Stimulated activated CD8-positive, alpha-beta memory T cell treated with anti-CD3 and anti-CD28 coated beads, Interleukin-4, amount 100 ng/mL, for 4 hours (primary cell): ENCODE measurements at places on chromosomes 1 and 21.

DNA sequence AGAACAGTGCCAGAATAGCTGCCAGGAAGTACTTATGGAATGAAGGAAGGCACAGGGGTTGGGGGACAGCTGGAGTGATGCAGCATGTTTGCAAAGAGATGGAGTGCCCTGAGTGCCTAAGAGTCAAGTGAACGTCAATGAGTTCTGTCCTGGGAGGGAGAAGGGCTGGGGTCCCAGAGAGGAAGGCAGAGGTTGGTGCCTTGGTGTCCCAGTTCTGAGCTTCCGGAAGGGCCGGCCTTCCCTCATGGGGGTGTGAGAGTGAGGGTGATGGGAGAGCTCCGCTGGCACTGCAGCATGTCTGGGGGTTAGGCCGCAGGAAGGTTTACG is 17.6 kb downstream of the NES start:
- DNase-seq: no peak

DNA sequence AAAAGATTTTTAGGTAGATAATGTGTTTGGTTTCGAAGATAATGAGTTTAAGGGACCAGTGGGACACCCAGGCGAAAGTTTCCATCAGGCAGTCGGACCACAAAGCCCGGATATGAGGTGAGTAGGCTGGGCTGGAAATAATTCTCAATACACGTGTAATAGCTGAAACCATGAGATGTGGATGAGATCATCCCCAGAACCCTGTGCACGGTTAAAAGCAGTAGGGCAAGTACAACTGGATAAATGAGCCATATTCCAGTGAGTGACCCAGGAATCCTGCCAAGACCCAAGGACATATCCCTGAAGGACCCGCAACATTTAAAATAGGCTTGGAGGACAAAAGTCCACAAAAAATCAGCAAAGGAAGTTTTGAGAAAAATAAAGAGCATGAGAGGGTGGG is 21.5 kb upstream of the NHLH2 start:
- no peak for DNase-seq

- no peak for DNase-seq
These were observed 247.6 kb downstream of the MRPL39 start for GRCh38 chr21:25359724-25360123.

DNA sequence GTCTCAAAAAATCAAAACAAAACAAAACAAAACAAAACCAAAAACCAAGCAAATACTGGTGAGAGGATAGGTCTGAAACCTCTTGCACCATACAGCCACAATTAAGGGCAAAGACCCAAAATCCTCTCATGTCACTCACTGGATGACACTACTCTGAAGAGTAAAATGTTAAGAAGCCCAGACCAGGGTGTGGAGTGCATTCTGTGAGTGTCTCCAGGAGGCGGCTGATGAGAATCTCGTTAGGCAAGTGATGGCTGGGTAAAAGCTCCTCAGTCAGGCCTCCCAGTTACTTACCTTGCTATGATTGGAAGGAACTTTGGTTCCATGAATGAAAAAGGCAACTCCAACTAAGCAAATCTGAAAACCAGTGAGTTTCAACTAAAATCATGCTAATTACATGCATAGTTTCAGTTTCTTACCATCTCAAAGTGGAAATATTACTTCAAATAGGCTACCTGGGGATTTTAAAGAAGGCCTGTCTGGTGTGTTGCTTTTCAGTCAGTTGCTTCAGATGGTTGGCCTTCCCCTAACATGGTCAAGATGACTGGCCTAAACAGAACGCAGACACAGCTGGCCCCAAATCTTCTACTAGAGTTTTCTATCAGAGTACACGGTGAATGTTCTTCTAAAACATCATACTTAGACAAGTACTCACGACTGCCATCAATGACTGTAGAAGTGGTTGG is 95.1 kb downstream of the KIAA0319L start:
- no peak for DNase-seq

GRCh38 chr1:42422737-42423136 is 33.1 kb downstream of the ZMYND12 start:
- no peak for DNase-seq

DNA sequence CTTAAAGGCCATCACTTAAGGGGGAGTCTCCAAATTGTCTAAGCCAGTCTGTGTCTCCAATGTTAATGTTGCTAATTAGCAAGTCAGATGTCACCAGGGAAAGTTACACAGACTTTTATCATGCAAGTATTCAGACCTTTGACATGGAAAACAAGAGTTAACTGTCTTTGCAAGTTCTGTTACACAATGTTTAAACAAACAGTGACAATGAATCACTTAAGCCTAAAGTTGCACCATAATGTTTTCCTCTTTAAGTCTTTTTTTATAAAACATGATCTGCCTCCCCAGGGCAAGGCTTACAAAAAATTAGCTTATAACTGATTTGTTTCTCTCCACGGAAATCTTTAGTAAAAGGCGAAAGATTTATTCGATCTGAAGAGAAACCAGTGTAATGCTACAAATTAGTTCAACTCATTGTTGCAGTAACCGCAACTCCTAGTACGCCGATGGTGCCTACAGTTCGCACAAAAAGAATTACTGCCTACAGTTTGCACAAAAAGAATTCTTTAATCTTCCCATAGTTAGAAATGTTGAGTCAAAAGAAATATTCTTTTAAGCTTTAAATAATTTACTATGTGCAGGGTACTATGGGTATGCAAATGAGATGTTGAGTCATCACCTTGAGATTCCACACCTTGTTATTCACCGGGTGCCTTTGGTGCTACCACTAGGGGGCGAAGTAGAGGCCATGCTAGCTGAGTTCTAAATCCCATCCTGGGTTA is 45.3 kb downstream of the HHAT start:
- peak; percentile 35 for DNase-seq

- DNase-seq: no peak
These were observed at the start of gene LMOD1 for GRCh38 chr1:201946224-201946908. Gene LMOD1, minus strand, starts transcription at chr1:201946548. Its CDS starts 208 bp downstream, at chr1:201946340.

GRCh38 chr1:32878183-32878582 is 7.5 kb upstream of the FNDC5 start:
- no peak for DNase-seq

- DNase-seq: no peak
These were observed 479.1 kb upstream of the NCAM2 start for GRCh38 chr21:20519076-20519475.

GRCh38 chr1:96996001-96996400 is 274.4 kb downstream of the PTBP2 start:
- no peak for DNase-seq

DNA sequence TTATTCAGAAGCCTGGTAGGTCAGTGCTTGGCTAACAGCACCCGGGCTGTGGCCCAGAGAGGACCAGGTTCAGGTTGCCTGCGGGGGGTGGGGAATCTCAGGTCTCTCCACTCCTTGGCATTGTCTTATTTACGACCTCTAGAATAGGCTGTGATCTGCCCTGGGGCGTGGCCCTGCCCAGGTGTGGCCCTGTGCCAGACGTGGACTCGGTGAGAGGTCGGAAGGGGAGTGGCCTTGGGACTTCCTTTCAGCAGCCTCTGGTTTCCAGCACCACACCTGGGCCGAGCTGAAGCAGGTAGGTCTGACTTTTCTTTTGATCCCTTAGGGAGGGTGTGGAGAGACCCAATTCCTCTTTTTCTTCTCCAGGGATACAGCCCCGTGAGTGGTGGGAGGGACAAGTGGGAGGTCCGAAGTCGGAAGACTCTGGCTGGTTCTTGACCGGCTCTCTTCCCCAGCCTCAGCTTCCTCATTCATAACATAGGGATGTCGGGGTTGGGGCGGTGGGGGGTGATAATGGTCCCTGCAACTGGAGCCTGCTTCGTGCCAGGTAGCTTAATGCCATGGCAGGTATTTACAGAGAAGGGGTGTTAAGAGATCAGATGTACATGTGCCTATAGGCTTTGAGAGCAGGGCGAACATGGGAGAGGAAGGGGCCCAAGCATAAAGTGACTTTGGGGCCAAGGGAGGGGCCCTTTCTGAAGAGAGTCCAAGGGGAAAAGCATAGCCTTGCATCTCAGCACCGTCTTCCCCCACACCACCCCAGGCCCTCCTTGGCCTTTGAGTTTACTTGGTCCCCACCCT is 16.5 kb downstream of the ACOT11 start:
- DNase-seq: no peak

- no peak for DNase-seq
These were observed 68.3 kb upstream of the SPAG17 start for GRCh38 chr1:118253053-118253915.

- DNase-seq: no peak
These were observed 132.7 kb downstream of the DMRTB1 start for GRCh38 chr1:53591924-53592323.

DNA sequence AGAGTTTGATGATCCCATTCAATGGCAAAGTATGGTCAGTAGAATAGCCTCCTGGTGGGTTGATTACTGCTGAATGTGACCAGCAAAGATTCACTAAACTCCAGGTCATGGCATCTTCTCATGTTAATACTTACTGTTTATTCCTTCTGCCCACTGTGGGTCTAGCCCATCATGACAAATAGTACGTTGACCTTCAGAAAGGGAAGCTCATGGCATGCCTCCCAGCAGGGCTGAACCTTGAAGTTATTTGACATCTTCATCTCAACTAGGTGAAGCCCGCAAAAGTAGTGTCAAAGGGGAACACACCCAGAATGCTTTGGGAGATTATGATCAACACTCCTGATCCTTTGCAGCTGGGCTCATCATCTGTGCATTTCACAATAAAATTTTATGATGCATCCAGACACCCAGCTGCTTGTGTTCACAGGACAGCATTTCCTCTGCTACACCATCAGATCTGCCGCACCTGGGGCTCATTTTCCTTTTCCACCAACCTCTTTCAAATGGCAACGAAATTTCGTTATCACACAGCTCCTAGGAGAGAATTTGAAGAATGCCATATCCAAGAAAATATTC is 49.6 kb downstream of the HLX start:
- no peak for DNase-seq

DNA sequence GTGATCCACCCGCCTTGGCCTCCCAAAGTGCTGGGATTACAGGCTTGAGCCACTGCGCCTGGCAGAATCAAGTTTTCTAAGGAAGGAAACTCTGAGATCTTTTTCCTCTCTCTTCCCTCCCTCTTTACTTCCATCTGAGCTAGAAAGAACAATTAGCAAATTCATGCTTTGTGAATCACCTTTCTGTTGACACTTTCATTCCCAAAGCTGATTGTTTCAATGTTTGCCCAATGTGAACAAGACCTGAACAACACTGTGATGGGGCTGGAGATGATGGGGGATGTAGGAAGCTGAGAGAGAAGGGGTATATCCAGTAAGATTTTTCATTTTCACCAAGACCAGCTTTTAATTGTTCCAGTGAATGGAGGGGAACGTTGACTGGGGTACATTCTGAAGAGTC is 5.7 kb upstream of the TENT5B start:
- DNase-seq: no peak

DNA sequence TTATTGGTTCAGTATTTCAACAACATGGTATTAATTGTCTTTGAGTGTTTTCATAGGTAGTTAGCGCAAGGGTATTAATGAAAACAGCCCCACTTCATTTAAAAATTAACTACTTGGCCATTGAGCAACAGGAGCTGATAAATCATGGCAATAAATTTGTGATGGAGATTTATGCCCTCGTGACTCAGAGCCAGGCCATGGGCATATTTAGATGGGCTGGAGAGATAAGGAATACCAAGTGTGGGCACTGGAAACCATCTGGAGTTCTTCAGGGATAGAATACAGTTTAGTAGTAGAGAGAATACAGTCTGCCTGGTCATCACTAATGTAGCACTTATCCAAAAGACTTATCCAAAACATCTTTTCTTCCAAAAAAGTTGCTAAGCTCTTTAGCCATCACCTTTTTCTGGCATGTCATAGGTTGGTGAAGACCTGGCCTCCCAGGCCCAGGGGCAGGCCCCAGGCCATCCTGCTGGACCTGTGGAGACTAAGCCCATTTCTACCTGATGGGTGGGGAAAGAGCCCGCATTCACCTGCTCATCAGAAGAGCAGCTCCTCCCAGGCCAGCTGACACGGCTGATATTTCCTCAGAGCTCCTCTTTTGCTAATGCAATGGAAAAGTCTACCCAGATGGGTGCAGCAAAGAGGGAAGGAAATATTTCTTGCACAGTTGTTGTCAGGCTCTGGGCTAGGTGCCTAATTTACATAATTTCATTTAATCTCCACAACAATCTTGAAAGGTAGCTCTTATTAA is 238.0 kb downstream of the TM2D1 start:
- no peak for DNase-seq

DNA sequence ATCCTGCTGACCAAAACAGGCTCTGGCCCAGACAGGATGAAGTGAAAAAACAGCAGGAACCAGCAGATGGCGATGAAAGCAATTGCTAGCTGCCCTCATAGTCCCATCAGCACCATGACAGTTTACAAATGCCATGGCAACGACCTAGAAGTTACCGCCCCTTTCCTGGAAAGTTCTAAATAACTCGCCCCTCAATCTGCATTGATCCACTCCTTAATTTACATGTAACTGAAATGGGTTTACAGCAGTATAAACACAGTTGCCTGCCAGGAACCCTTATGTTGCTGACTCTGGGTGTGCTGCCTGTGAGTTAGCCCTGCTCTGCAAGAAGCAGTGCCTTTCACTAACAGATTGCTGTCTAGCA is 65.5 kb upstream of the CR1L start:
- no peak for DNase-seq

- no peak for DNase-seq
These were observed 62.1 kb upstream of the PROX1 start for GRCh38 chr1:213925531-213926182.

DNA sequence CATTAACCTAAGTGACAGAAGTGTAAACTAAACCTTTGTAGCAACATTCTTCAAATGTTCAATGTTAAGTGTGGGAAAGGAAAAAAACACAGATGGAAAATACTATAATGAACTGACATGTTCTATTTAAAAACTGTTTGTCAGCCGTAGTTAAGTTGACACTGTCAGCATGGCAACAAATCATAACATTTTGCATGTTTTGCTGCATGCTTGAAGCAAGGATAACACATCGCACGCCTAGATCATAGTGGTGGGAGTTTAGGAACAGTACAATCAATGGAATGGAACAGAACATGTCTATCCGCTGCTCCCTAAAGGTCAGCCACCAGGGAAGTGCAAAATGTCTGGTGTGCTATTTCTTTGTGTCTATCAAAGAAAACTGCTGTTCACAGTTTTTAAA is 62.5 kb upstream of the ESRRG start:
- DNase-seq: no peak

DNA sequence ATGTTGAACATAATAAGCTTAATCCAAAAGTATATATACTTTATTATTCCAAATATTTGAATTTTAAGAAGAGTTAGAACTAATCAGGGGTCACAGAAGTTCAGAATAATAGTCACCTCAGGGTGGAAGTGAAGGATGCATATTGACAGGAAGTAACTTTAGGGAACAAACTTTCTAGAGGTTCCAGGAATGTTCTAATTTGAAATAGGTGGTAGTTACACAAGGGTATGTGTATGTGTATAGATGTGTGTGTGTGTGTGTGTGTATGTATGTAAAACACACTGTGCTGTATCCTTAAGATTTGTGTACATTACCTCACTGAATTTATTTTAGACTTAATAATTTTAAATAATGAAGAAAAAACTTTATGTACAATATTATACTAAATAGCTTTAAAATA is 110.4 kb downstream of the ACBD6 start:
- DNase-seq: no peak

DNA sequence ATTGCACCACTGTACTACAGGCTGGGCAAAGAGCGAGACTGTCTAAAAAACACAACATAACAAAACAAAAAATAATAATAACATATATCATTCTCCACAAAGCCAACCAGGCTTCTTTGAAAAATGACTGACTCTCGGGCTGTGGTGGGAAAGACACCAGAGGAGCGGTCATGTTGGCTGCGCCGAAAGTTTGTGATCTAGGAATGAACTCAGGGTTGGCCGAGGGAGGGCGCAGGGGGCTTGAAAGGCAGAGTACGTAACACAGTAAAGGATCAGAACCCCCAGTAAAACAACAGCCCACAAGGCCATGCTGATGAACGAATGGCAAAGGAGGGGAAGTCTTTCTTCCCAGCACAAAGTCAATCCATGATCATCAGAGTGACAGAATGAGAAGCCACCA is 4.7 kb downstream of the SLC35E2B start:
- DNase-seq: no peak
